ENCODE measurements at places on chromosomes 12 and 14. TPM values are rescaled to one million over a fixed set of nuclear protein-coding genes. Genes with fewer than 3 reads are reported as not detected.

The LALBA gene
- not detected for polyA plus RNA-seq

The POTEG gene
- polyA plus RNA-seq = not detected

The MORN3 gene
- 0.54 TPM for polyA plus RNA-seq

GRCh38 chr14:68512088-68512487 lies 280.8 kb downstream of the ZFP36L1 start:
- no peak for DNase-seq

DNA sequence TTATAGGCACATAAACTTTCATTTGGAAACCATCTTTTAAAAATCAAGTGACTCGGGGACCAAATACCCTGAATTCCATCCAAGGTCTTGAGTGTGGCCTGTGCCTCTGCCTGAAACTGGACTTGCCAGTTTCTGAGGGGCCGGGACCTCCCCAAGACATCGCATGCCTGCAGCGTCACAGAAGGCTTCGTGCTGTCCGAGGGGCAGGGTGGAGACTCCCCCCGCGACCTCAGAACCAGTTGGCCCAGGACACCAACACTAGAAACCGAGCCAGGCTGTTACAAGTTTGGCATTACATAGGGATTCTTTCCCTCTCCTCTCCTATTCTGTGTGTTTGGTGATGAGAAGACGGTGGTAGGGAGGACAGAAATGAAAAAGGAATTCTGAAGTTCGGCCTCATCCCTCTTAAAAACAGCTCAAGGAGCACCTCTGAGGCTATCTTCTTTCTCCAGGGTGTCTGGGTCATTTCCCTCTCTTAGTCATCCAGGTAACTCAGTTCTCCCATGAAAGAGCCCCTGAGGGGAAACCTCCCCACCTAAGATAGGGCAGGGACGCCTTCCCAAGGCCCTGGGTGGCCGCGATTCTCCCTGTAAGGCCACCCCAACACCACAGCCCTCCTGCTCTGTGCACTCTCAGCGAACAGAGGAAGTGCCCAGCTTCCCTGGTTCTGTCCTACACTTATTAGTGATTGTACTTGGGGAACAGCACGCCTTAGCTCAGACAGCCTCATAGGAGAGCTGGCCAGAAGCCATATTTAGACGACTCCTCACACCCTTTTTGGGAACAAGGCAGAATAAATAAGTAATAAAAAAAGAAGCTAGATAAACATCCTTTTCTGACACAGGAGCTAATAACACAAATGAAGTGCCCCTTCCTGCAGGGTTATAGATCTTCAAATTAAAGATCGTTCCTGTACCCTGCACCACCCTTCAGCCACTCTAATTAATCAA lies 93.8 kb downstream of the BCL11B start:
- no peak for DNase-seq

DNA sequence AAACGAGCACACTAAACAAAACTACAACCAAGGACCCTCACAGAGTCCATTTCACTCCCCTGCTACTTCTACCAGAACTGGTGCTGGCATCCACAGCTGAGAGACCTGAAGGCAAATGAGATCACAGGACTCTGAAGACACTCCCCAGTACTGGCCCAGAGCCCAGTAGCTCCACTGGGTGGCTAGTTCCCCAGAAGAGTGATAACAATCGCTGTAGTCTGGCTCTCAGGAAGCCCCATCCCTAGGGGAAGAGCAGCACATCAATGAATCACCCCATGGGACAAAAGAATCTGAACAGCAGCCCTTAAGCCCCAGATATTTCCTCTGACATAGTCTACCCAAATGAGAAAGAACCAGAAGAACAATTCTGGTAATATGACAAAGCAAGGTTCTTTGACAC lies 190.7 kb upstream of the BMP4 start:
- no peak for DNase-seq

GRCh38 chr12:68276402-68276930 lies 23.1 kb upstream of the IL22 start:
- no peak for DNase-seq
